CD4-positive, alpha-beta T cell treated with Interleukin-15 for 4 hours (primary cell): ENCODE measurements at places on chromosomes 5 and 9.

DNA sequence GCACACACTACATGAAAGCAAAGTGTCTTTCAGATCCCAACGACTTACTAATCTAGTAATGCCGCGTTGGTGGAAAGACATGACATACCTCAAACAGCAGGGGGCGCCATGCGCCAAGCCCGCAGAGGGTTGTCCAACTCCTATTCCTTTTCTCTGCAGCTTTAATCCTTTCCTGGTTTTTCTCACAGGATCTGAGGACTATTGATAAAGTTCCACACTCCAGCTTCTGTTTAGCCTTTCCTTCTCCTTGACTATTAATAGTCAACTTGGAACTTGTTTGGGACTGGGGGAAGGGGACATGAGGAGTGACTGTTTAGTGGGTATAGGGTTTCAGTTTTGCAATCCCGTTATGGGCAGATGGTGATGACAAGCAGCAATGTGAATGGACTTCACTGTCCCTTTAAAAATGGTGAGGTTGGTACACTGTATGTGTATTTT, 62.9 kb downstream of the OTULIN start:
- DNase-seq = peak; percentile 77

DNA sequence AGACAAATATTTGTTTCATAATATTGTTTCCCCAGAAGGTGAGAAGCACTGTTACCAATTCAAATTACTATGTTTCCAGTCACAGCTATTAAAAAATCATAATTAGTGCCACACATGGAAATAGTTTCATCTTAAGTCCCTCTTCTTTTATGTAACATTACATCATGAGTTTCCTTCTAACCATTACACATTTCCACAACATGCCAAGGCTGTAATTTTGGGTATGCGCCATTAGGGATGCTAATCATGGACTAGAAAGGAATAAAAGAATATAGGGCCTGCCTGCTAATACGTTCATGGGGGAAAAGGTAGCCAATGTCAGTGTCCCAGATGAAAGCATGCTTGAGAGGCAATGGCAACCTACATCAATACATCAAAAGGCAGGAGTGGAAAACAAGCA, 142.5 kb upstream of the LPAR1 start:
- no peak for DNase-seq

DNA sequence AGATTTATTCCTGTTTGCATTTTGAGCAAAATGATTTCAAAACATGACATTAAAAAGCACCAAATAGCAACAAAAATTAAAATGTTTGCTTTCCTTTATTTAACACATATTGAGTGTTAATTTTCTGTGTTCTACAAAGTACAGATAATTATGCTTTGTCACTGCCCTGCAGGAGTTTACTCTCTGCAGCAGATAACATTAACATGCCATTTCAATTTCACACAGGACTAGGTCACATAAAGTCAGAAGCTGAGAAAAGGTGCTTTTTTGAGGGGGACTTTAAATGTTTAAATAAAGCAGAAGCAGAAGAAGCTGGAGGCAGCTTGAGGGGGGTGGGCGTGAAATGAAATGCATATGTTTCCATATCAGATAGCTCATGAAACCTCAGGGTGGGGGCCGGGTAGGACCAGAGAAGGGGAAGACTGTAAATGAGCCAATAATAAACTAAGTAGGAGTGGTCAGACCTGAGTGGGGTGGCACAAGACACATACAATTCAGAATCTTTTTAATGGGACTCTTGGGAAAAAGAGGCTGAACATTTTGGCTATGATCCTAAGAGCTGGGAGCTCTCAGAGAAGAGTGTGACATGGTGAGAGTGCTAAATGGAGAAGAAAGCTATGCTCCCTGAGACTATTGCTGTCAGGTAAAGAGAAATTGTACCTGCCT, 387.5 kb downstream of the FAM170A start:
- DNase-seq = no peak

- no peak for DNase-seq
These were observed 1888.2 kb downstream of the EFNA5 start for GRCh38 chr5:105782501-105782900.

DNA sequence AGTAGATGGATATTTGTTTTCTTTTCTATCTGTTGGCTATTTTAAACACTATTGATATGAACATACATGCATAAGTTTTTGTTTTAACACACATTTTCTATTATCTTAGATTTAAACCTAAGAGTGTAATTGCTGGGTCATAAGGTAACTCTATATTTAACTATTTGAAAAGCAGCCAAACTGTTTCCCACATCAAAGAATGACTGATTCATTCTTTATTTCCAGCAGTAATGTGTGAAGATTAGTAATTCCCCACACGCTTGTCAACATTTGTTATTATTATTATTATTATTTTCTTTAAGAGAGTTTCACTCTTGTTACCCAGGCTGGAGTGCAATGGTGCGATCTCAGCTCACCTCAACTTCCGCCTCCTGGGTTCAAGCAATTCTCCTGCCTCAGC, 1495.8 kb downstream of the EFNA5 start:
- DNase-seq = no peak

- no peak for DNase-seq
These were observed 24.9 kb downstream of the MOCS2 start for GRCh38 chr5:53084546-53085255.

GRCh38 chr5:127741412-127741811, 38.2 kb downstream of the CCDC192 start:
- no peak for DNase-seq

GRCh38 chr5:90440644-90441043, 31.1 kb upstream of the CETN3 start:
- DNase-seq = no peak
